Naive thymus-derived CD8-positive, alpha-beta T cell (primary cell): ENCODE measurements at places on chromosomes 13 and 19.
A peak's percentile ranks its signal among the peaks of the same experiment; 100 is the strongest.

DNA sequence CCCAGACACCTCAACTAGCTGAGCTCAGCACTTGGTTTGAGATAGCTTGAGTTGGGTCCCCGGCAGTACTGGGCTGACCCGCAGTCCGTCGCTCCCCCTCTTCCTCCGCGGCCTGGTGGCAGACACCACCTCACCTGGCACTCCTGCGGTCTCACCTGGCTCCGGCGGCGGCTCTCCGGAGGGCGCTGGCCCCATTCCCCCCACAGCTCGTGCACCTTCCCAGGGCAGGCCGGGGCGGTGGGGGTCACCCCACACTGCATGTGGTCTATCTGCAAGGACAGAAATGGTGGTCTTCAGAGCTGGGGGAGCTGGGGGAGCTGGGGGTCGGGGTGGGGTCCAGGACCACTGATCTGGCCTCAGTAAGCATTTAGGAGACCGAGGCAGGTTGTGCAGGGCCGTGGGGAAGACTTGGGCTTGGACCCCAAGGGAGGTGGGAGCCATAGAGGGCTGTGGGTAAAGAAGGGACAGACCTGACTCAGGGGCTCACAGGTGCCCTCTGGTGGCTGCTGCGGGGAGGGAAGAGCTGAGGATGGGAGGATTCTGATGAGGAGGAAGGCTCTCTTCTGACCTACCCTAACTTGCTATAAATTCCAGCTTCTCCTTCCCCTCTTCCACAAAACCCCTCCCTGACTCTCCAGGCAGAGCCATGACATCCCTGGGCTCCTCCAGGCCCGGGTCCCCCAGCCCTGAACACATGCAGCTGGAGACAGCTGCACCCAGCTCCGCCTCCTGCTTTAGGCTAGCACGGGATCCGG is 6.7 kb upstream of the PLIN4 start:
- DNase-seq, result peak; percentile 57

DNA sequence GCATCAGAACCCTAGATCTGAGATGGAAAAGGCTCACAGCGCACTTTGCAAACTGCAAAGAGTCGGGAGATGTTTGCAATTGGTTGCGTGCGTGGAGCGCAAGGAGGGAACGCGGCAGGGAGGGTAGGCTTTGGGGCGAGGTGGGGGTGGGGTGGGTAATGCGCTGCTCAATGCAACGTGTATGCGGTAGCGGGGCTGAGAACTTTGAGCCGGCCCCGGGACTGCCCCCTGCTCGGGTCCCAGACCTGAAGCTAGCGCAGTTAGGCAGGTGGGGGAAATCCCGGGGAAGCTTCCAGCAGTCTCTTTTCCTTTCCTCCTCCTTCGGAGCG is 971 bp downstream of the FOSB start:
- no peak for DNase-seq

DNA sequence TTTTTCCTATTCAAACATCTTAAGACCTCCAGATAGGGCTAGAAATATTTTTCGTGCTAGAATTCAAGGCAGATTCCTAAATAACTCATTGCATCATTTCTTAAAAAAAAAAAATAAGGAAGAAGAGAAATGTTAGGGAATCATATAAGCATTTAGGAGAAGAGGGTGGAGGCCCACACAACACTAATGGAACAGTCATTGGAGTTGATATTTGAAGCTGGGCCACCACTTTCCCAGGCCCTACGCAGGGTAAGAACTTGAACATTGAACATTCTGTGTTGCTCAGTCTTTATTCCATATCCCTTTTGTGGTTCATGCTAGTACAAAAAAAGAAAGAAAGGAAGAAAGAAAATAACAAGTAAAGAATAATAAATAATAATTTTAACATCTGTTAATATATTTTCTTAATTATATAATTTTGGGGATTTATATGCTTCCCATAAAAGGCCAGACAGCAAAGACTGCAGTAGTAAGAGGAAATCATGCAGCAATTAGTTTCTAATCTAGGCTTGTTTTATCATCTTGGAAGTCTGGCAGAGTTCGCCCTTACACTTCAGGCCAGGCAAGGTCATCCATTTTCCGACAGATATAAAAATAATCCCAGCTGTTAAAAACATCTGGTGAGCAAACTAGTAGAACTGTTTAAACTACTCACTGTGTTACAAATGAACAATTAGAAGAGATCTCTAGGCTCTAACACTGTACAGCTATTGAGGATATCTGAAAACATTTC is 127.7 kb downstream of the FRY start:
- DNase-seq, result no peak

DNA sequence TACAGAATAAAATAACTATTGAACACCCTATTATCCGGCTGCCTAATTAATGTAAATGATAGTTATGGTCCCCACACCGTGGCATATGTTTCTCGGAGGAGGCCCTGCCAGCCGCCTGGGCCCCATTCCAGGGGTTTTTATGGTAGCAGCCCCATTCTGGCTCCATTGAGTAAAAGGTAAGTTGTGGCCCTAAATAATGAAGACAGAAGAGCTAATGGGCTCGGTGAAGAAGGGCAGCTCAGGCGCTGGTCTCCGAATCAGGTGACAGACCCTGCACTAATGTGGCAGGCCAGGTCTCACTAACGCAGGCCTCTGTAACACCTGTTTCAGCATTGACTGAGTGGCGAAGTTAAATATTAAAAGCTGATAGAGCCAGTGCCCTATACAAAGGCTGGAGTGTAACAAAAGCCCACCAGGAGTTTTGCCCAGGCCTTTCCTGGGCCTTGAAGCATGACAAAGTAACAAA is 19.1 kb downstream of the POP4 start:
- DNase-seq, result no peak
